ENCODE measurements at places on chromosomes 6 and 20.

DNA sequence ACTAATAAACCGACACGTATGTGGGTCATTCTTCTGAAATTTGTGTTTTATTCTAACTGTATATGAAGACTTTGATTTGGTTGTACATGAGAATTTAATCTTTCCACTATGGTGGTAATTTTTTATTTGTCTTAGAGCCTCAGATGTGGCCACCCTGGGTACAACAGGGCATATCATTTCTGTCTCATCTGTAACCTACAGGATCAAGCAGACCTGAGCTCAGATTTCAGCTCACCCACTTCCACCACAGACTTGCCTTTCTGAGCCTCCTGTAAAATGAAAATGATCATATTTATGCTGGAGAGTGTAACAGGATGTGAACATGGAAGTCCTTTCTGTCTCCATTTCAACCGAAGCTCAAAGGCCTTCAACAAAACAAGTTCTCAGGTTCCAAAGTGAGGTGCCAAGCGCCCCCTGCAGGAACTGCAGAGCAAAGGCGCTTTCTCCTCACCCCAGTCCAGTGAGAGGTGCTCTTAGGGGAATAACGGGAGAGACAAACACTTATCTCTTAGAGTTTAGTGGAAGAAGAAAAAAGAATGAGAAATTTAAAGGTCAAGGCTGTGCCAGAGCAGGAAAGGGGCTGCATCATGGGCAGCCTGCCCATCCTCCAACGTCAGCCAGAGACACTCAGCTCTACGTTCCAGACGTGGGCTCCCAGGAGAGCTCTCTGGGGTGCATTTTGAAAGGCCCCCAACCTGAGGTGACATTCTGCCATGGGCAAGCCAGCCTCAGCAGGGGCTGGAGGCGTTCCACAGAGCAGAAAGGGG lies 23.0 kb upstream of the CD24 start:
- no peak for DNase-seq

DNA sequence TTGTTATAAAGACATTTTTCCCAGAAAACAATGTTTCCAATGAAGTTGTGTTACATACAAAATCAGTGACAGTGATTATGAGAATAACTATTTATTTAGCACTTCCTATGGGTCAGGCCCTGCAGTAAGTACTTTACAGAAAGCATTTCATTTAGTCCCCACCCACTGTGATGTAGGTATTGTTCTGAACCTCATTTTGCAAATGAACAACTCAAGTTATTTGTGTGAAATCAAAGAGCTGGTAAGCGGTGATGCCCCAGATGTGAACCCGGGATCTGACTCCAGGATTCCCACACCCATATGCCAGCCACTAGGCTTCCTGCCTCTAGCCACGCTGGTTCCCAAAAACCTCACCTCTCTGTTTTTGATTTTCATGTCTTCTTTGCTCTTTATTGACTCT lies 30.9 kb downstream of the FAXC start:
- DNase-seq, result no peak

- no peak for DNase-seq
Observed at GRCh38 chr20:45115829-45116228, 855 bp upstream of the WFDC5 start.

DNA sequence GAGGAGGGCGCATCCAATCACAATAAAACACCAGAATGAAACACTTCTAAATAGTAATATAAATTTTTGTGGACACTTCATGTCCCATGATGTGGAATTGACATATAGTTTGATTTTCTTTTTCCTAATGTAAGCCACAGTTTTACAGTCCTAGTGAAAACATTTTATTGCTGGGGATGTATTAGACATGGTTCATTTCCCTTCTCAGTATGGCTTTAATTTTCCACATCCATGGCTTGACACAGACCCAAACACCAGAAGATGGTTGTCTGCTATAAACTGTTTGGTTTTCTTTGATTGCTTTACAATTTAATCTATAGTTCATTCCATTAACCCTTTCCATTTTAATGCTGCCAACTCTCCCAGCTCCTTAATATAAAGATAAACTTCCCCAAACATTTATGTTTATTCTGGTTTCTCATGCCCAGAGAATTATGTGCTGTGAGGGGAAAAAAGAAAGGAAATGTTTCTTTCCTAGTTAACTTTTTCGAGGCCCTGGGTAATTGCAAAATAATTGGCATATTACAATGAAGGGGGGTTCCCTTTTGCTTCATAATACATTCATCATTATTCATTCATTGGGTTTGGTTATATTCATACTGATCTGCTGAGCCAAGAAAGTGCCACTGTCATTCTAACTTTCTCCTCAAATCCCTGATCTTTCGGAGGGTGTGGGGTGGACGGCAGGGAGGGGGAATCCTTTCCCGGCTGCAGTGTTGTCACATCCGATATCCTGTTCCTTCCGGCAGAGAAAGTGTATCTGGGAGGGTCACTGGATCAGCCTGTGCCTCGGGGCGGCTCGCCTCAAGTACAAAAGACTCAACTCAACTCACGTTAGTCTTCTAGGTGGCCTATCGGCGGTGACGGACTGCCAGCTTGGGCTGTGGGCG lies 127.6 kb upstream of the TFAP2D start:
- DNase-seq, result no peak

DNA sequence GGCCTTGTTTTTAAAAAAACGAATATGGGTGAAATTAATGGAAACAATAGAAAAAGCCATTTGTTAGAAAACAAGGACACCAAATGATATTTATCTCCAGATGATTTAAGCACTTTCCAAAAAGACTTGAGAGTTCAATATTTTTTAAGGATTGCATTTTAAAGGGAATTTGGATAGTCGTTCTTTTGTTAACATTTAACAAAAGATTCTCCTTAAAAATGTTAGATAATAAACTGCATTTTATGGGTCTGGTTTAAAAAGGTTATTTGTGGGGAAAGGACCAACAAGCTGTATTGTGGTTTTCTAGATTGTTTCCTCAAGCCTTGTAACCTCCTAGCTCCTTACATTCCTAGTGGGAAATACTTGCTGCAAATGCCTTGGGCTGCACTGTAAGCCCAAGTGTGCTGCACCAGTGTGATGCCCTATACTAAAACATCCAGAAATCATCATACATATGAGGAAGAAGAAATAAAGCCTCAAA lies 1.5 kb upstream of the PHIP start:
- no peak for DNase-seq

- DNase-seq, result no peak
Observed at GRCh38 chr6:126180585-126180984, 159.3 kb upstream of the CENPW start.

DNA sequence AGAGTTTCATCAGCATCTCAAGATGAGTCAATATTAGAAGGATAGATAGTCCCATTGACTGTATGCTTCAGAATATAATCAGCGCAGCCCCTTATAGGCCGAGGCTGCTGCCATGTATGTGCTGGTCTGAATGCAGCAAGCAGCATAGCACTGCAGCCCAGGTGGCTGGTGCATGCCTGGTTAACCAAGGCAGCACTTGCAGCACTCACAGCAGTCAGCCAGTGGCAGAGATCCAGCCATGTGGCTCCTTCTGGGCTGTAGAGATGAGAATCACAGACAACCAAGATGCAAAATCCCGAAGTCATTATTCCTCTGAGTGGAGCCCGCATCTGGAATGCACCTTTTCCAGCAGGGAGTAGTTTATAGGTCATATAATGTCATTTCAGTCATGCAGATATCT lies 251.9 kb downstream of the UST start:
- peak; percentile 30 for DNase-seq

DNA sequence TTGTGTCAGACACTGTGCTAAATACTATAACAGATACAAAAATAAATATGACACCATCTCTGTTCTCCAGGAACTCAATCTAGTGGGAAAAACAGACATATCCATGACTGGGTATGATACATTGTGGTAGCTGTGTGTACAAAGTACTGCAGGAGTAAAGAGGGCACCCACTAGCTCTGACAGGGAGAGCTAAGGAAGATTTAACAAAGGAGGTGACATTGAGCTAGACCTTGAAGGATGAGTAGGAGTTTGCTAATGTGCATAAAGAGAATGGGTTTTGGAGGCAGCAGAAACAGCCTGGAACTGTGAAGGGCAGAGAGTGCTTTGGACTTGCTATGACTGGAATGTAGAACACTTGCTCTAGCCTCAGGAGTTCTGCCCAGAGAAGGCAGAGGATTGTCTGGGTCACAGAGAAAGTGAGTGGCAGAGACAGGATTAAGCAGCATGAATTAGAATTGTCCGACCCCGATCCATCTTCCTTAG lies 14.4 kb downstream of the MMP24 start:
- no peak for DNase-seq

GRCh38 chr6:38088010-38088409 lies 268.5 kb downstream of the ZFAND3 start:
- no peak for DNase-seq

GRCh38 chr6:111478064-111478476 lies 4.9 kb downstream of the REV3L start:
- no peak for DNase-seq

DNA sequence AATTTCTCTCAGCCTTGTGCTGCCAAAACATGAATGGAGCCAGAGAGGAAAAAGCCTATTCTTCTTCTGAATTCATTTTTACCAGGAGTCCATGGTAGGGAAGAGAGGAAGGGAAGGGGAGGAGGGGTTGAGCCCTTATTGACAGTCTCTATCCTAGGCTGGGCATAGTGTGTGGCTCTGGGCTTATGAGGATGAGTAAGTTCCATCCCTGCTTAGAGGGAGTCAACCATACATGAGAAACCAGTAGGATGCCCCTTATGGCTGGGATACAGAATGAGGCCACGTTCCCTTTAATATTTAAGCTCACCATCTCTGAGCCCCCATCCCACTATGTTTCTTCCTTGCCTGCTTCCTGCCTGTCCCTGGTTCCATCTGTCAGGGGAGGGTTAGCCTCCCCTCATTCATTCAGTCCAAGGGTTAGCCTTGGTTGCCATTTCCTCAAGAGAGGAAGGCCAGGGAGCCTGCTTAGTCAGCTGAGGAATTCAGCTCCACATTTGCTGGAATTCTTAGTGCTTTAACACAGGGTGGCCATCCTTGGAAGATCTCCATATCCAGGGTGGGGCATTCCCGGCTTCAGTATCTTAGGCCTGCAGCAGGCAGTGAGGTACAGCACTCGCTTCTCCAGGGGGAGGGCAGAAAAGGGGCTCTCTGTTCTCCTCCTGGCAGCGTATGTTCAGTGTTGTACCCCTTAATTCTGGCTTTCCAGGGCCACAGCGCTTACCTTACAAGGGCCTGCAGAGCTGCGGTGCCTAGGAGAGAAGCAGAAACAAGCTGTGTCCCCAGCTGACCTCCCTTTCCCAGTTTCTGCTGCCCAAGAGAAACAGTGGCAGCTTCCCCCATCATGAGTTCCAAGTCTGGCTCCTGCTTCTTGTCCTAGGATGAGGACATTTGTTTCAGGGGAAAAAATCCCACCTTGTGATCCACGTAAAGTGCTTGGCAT lies 12.5 kb downstream of the SIRT5 start:
- DNase-seq, result no peak

DNA sequence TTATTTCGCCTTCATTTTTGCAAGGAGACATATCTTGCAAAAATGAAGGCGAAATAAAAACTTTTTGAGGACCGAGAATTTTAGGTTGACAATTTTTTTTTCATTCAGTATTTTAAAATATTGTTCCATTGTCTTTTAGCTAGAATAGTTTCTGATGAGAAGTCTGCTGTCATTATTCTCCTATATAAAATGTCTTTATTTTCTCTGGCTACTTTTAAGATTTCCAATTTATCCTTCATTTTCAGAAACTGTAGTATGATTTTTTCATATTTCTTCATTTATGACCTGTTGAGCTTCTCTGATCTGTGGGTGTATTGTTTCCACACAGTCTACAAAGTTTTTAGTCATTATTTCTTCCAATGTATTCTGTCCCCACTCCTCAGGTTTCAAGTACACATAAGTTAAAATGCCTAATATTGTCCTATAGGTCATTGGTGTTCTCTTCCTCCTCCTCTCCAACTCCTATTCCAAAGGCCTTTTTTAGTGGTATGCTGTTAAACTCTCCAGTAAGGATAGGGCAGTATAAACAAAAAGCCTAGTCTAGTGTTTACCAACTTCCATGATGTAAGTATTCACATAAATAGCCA lies 15.7 kb downstream of the AHI1 start:
- no peak for DNase-seq

- DNase-seq, result no peak
Observed at GRCh38 chr6:161674930-161675682, 401.2 kb upstream of the AGPAT4 start.

DNA sequence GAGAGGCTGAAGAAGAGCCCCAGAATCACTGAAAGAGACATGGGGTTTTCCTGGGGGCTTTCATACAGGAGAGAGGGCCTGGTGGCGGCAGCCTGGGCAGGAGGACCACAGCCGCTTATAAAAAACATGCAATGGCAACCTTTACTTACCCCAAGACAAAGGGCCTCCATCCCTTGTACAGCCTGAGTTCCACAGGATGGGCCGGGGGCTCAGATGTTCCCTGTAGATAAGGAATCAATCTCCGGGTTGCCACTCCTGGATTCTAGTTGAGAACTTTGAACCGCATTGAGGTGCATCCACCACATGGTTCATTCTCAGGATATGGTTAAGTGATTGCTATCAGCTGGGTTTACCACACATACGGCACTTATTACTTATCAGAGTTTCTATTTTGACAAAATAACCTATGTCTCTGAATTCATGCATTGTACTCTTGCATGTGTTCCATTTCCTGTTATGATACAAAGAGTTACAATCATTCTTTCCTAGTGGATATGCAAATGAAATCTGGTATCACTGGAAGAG lies 677.6 kb downstream of the KIF16B start:
- DNase-seq, result no peak

DNA sequence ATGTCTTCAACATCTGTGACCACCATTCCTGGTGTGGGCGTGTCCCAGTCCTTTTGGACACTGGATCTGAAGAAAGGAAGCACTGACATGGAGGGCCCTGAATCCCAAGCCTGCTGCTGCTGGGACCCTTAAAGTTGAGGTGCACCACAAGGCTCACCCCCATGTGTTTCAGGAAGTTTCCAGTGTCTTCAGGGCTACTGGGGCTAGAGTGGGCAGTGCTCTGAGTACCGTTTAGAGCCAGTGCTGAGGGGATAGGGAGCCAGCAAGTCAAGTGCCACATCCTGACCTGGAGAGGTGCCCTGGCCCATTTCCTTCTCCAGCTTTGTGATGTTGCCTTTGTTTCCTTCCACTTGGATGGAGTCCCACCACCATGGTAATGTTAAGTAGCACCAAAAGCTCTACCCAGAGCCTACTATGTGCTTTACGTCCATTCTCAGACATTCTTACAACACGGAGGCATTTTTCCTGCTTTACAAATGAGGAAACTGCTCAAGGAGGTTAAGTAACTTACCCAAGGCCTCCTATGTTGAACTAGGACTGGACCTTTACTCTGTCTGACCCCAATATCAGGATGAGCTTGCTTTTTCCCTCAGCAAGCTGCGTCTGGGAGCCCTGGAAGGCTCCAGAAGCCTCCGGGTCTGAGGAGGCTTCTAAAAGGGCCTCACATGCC lies 552 bp upstream of the DEF6 start:
- DNase-seq, result no peak

GRCh38 chr20:55354720-55355119 lies 650.6 kb downstream of the CBLN4 start:
- DNase-seq, result no peak
